ENCODE measurements at places on chromosomes 11 and 22.

GRCh38 chr11:81658722-81659121 is 1074.9 kb downstream of the FAM181B start:
- DNase-seq = no peak

- no peak for DNase-seq
These were observed 374.8 kb downstream of the MIAT start for GRCh38 chr22:27032091-27032761.

DNA sequence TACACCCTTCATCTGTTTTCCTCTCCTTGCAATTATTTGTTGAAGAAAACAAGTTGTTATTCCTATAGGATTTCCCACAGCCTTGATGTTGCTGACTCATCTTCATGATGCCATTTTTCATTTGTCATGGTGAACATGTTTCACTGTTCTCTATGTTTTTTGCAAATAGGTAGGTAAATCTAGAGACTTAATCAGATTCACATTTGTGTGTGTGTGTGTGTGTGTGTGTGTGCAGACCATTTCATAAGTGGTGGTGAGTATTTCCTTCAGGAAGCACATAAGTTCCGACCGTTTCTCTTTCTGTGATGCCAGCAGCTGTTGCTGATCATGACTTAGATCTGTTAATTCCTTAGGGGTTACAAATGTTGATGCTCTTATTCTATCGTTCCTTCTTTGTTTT is 80.3 kb upstream of the IZUMO1R start:
- no peak for DNase-seq

GRCh38 chr11:131423688-131424087 is 53.3 kb downstream of the NTM start:
- DNase-seq = no peak

GRCh38 chr11:61446211-61446651 is 16.3 kb downstream of the SDHAF2 start:
- DNase-seq = peak; percentile 71

DNA sequence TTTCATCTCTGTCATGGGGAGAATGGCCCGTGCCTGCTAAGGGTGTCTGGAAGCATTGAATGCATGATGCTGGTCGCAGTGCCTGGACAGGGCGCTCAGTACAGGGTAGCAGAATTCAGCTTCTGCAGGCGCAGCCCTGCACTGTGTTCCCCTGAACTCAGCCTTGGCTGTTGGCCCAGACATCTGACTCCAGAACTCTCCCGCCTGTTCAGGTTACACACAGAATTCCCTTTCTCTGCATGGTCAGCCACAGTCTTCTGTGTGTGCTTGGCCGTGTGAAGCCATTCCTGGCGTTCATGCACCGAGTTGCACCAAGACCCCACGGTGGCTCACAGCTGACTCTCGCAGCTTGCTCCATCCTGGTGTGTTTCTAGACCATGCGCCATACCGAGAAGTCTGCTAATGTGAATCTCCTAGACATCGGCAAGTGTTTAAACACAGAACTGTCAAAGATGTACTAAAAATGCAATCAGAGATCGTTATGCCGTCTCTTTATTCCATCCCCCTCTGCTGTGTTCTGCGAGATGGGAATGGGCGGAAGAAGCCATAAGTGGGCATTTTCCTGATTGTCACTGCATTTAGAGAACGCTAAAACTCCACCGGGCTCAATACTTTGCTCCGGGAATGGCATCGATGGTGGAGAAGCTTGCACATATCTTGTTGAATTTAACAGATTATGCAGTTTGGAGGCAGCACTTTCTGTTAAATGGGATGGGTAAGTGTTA is 55.6 kb downstream of the MPPED1 start:
- DNase-seq = no peak

DNA sequence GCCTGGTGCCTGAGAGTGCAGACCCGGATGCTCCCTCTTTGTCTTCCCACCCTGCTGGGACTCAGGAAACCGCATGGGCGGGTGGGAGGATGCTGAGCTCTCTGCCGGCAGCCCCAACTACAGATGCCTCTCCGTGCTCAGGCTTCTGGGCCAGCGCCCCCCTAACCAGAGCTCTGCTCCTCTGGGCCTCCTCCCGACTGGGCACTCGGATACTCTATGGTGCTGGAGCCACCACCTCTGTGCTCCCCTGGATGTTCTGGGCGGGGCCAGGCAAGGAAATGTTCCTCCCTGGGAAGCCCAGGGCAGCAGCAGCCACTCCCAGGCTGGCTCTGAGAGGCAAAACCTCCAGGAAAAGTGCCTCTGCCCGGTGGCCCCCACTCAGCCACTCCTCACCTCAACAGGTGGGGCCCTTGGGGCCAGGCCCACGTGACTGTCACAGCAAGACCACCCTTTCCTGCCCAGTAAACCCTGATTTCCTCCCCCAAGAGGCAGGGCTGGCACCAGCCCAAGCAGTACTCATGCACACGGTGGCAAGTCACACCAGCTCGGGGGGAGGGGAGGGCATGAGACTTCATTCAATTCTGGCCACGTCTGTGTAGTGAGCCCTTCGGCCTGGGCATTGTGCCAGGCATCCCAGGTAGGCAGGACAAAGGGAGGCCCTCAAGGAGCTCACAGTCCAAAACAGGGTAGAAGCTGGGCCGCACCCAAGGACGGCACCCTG is 54.7 kb upstream of the TCF20 start:
- no peak for DNase-seq

DNA sequence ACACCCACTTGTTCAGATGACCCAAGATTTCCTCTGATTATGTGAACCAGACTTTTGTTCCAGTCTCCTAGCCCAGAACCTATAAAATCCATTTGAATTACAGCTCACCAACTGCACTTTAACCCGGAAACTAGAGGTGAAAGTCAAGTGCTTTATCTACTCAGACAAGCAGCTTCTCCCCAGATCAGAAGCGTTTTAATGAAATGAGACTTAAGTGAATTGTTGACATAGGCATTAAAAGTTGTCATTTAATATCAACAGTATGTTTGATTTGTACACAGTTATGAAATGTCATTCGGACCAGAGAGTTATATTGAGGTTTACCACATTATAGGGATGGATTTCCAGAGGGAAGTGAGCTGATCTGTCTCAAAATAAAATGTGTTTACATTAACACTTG is 52.0 kb downstream of the CADM1 start:
- DNase-seq = no peak

DNA sequence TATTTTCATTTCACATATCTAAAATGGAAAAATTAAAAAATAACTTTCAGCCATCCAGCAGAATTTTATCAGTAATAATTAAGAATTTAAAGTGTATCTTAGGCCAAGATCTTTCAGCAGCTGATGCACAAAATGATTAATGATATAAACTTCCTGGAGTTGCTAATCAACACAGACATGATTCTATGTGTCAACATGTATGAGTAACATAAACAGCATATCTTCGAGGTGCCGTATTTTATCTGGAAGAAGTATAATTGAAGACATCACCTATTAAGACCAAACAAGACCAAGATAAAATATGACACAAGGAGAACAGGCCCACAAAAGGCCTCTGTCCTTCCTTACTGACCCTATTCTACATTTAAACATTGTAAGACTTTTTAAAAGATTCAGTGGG is 45.2 kb downstream of the SLC5A12 start:
- no peak for DNase-seq

GRCh38 chr22:39179401-39179827 is 26.9 kb upstream of the CBX7 start:
- no peak for DNase-seq

DNA sequence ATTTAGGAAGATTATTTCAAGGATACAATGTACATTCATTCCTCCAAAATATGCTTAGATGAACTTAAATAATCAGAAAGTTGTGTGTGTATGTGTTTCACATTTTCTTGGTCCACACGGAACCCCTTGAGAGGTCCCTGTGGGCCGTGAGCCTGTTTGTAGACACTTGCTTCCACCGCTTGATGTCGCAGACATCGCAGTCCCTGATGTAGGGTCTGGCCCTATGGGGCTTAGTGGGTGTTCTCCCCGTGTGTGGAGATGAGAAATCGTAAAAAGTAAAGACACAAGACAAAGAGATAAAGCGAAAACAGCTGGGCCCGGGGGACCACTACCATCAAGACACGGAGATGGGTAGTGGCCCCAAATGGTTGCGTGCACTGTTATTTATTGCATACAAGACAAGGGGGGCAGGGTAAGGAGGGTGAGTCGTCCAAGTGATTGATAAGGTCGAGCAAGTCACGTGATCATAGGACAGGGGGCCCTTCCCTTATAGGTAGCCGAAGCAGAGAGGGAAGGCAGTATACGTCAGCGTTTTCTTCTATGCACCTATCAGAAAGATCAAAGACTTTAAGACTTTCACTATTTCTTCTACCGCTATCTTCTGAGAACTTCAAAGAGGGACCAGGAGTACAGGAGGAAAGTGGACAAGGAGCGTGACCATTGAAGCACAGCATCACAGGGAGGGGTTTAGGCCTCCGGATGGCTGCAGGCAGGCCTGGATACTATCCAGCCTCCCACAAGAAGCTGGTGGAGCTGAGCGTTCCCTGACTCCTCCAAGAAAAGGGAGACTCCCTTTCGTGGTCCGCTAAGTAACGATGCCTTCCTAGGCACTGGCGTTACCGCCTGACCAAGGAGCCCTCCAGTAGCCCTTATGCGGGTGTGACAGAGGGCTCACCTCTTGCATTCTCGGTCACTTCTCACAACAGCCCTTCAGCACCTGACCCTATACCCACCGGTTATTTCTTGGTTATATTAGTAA is 1.2 kb upstream of the APOBEC3C start:
- DNase-seq = no peak

GRCh38 chr11:11916981-11917399 is 75.2 kb downstream of the USP47 start:
- DNase-seq = no peak

DNA sequence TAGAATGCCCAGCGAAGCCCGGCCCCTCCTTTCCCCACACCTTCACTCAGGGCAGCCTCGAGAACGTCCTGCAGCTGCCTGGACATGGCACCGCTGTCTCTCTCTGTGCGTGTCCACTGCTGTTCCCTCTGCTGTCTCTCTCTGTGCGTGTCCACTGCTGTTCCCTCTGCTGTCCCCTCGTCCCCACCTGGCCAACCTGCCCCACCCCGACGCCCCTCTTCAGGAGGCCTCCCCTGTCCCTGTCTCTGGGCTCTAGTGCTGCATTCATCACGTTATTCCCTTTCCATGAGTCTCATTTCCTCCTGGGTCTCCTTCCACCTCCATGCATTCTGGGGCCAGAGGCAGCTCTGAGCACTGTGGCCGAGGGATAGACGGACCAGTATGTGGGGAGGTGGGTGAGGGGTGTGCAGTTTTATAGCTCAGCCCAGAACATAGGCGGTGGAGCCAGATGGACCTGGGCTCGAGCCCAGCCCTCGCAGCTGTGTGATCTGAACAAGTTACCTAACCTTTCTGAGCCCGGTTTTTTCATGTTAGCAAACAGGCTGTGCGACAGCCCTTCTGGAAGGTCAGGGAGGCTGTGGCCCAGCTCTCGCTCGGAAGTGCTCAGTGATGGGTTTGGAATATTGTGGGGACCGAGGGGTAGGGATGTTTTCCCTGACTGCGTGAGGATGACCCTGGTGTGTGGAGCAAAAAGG is 41.9 kb upstream of the SMIM38 start:
- no peak for DNase-seq

DNA sequence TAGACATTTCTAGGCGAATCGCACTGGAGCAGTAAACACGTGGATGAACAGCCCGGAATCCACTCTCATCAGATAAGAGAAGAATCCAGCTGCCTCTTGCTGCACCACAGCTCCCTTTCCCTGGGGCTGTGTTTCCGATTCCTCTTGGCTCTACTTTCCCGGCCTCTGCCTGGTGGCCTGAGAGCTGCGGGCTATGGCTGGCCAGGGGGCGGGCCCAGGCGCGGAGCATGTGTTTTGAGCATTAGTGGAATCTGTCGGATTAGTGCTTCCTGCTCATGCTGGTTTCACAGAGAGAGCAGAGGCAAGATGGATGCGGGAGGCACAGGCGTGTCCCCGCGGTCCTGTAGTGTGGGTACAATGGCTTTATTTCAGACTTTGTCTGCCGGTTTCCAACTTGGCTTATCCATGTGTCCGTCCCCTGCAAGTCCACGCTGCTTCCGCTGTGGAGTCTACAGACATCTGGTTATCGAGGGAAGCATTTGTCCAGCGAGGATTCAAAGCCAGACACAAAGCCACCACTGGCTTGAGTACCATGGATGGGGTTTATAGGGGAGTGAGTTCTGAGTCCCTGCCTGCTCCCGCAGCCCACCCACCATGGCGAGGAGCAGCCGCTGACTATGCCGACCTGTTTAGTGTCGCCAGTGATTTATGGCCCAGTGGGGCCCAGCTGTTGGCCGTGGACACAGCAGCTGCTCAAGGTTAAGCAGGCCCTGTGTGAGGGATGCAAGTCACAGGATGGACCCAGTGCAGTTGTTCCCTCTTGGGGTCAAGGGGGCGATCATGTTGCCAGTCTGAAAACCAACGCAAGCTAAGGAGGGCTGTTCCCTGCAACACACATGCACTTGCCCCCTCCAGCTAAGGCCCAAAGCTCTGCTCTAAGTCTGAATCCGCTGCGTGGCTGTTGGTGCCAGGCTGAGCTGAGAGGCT is 43.3 kb upstream of the EP300 start:
- DNase-seq = no peak

Data from stimulated activated CD4-positive, alpha-beta T cell treated with anti-CD3 and anti-CD28 coated beads, TNF-alpha, amount 100 ng/mL, for 1 hour (primary cell).